ENCODE measurements at places on chromosomes 5 and 9.

DNA sequence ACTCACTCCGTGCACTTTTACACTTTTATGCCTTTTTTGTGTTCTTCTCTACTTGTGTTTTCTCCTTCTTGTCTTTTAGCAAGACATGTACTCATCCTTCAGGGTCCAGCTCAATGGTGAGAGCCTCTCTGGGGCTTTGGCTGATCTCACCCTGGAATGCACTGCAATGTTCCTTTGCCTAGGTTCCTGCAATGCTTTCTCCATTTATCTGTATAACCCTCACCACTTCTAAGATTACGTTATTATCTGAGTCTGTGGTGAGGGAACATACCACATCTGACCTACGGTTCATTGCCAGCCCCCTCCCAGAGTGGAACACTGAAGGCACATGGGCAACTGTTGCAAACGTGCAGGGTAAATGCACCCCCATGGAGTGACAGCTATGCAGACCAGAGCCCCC is 47.3 kb downstream of the KCNIP1 start:
- DNase-seq, result no peak

DNA sequence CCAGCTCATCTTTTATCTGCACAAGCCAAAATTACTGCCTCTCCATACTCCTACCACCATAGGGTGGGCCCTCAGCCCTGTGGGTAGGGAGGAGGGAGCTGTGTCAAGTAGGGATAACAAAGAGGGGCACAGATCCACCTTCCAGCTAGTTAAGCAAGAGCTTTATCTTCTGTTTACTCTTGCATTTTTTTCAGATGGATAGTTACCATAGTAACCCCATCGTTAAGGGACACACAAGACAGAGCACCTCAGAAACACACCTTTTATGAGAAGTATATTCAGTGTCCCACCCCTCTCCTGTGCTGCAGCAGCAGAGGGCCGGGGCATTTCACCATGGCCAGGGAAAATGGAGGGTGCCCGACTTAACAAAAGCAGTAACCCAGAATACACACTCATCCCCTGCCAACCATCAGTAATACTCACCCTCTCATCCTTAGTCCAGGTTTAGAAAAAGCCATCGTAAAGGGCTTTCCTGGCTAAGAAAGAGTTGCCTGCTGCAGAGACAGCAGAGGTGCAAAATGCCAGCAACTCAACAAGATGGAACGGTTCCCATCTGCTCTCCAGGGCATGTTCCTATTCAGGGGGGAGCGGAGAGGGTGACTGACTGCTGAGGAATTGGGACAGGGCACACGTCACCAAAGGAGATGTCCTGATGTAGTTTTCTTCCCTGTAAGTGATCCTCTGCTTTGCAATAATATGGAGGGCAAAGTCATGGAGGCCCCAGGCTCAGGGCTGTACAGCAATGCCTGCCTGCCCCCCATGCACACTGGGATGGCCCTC is 25.1 kb downstream of the MACROH2A1 start:
- no peak for DNase-seq

DNA sequence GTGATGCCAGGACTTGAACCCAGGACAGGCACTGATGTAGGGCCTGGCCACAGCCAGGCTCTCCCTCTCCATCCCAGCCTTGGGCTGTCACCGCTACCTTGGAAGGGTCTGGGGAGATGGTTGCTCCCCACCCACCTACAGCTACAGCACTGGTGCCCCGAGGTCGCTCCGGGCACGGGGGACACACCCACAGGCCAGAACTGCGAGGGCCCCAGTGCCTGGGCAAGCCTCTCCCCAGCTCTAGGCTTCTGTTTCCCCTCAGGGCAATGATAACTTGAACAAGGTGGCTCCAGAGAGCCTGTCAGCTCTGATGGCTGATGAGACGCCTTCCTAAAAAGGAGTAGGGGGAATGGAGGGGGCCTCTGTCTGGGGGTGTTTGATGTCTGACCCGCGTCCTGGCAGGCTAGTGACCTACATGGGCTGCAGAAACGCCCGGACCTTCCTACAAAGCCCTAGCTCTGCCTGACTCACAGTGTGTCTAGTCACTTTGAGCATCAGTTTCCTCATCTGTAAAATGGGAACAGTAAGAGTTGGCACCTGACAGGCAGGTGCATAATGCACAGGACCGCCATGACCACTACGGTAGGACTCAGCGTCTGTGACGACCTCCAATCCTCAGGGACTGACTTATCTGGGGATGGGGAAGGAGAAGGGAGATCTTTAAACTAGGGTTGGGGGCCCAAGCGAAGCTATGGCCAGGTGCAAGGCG is 76.4 kb downstream of the LRSAM1 start:
- DNase-seq, result no peak

DNA sequence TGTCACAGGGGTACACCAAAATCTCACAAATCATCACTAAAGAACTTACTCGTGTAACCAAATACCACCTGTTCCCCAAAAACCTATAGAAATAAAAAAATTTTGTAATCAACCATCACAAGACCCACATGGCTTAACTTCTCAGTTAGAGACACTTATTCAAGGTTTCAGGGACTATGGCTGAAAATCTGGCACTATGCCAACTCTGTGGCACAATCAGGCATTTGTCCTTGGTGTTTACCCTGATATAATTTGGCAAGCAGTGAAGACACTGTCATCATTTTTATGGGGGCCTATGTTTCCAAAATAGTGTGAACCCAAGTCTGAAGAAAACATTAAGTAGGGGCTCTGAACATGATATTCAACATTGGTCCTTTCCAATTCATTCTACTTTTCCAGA is 59.0 kb downstream of the ZNF622 start:
- DNase-seq, result no peak

DNA sequence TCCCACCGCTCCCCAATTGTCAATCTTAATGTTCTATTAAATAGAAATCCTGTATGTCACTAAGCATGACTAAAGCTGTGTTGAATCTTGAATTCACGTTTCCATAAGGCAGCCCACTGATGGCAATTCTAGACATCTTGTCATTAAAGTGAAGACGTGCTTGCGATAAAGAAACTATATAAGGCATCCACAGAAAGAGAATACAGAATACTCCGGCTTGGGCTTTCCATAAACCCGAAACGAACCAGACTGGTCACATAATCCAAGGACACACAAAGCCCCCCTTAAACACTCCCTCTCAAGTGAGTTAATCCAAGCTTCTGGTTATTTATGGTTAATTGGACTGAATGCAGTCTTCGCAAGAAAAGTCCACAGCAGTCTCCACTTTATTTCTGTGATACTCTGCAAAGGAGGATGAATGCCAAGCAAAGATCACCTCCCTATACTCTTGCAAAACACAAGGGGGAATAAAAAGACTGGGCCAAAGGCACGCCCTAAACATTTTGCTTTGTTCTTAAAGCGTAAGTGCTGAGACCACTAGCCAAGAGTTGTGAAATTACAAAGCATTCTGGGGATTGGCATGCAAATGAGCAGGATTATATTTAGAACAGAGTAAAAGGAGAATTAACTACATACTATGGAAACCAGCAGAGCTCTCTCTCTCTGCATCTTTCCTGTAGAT is 54.7 kb downstream of the DPYSL3 start:
- DNase-seq, result no peak

DNA sequence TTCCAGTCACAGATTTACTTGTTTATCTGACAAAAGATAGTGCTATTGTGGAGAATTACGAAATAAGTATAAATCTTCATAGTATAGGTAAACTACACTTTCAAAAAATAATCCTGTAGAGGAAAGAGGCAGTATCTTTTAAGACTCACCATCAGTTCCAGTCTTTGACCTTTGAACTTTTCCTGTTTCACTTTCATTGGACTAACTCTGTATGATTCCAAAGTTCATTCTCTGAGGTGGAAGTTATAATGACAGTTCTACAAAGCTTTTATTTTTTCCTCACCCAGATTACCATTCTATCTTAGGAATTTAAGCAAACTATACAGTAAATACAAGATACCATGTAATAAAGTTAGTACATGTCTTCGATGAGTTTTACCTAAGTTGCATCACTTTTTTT is 901.3 kb upstream of the SEMA6A start:
- DNase-seq, result no peak

- DNase-seq, result no peak
These were observed 1.8 kb downstream of the RNF130 start for GRCh38 chr5:180069589-180070247.

GRCh38 chr5:264338-264737 is 7.1 kb upstream of the PDCD6 start:
- no peak for DNase-seq

DNA sequence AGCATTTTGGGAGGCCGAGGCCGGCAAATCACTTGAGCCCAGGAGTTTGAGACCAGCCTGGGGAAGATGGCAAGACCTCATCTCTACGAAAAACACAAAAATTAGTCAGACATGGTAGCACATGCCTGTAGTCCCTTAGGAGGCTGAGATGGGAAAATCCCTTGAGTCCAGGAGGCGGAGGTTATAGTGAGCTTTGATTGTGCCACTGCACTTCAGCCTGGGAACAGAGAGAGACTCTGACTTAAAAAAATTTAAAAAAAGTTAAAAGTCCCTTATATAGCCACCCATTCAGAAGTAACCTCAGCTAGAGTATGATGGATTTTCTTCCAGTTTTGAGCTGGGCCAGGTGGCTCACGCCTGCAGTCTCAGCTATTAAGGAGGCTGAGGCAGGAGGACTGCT is 72.4 kb downstream of the UGCG start:
- no peak for DNase-seq

DNA sequence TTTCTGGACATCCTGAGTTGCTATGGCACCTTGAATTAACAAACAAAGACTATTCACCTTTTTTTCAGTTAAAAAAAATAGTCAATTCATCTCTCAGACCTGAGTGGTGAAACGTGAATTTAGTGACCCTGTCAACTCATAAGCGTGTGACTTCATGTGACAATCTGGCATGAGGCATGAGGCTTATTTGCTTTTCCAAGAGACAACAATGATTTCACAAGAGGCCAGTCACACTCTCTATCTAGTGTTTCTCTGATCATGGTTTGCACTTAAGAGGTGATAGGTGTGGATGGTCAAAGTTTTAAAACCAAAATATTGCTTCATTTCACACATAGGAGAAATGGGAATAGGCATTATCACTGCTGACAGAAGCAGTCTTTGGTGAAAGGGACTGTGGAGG is 559.6 kb upstream of the ACO1 start:
- no peak for DNase-seq

GRCh38 chr9:69937360-69937759 is 106.3 kb upstream of the MAMDC2 start:
- DNase-seq, result no peak

GRCh38 chr9:99593610-99594009 is 228.1 kb upstream of the NR4A3 start:
- no peak for DNase-seq

DNA sequence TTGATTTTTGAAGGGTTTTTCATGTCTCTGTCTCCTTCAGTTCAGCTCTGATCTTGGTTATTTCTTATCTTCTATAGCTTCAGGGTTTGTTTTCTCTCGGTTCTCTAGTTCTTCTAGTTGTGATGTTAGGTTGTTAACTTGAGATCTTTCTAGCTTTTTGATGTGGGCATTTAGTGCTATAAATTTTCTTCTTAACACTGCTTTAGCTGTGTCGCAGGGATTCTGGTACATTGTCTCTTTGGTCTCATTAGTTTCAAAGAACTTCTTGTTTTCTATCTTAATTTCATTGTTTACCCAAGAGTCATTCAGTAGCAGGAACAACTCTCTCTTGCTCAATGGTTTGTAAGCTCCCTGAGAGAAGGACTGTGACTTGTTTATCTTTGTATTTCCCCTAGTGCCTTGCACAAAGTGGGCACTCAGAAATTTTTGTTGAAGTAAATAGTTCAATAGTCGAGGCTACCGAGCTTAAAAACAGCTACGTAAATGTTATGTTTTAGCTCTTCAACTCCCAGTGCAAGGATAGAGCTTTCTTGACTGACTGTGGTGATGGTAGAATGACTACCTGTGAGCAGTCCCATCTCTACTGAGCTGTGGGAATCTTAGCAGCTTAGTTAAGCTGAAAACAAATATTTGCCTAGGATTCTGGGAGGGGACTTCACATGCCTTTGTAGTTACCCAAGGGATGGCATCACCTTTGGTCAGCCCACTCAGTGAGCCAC is 225.8 kb upstream of the ELL2 start:
- DNase-seq, result no peak

- DNase-seq, result no peak
These were observed 40.1 kb upstream of the CCNH start for GRCh38 chr5:87452837-87453236.

DNA sequence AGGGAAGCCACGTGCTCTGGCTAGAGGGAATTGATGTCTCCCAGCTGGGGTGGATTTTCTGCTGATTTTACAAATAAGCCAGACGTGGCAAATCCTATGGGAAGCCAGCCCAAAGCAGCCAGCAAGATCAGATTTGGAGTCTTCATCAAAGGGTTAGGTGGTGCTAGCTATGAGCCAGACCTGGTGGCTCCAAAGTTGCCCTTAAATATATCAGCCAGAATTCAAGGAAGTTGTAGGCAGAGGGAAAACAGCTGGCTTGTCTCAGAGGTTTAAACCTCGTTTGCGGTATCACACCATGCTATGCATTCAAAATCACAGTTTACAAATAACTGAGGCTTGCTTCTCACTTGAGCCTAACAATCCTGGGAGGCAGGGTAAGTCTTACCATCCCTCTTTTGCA is 313.2 kb downstream of the MLLT3 start:
- no peak for DNase-seq

- no peak for DNase-seq
These were observed 10.3 kb upstream of the CARD19 start for GRCh38 chr9:93085676-93086075.

DNA sequence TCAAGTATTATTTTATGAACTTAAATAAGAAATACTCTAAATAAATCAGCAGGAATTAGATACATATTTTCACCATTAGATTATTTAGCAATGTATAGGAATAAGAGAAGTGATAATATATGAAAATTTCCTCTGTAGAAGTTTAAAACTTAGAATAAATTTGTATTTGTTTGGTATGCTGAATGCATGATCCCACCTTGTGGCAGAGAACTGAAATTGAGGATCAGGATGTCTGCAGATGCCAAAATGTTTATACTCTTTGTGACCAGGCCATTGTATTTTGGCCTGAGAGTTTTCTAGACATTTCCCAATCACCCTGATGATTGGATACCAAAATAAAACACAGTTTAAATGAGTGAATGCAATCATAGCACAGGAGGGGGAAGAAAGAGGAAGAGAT is 6.3 kb downstream of the TYRP1 start:
- no peak for DNase-seq

GRCh38 chr9:128600099-128600498 is 47.7 kb downstream of the SPTAN1 start:
- DNase-seq, result no peak

DNA sequence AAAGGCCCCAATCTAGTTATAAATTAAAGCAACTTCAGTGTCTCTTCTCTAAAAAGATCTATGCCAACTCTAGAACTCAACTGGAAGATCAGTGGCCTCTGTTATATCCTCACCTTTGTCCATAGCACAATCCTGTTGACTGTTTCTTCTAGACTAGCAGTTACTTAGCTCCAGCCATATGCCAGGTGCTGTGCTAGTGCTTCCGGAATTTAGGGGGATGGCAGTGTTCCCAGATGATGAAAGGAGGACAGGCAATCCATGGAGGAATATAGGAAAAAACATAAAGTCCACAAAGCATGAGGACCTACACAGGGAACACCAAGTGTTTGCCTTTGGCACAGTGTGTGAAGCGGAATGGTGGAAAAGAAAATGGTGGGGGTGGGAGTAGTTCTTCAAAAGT is 214.3 kb downstream of the MAPKAP1 start:
- no peak for DNase-seq

Data from activated naive CD4-positive, alpha-beta T cell treated with anti-CD3 and anti-CD28 coated beads, Interleukin-2, amount 50 U/mL, for 16 hours (primary cell).